ENCODE measurements at places on chromosomes 4 and X. TPM values are rescaled to one million over a fixed set of nuclear protein-coding genes. Genes with fewer than 3 reads are reported as not detected.
A peak's percentile ranks its signal among the peaks of the same experiment; 100 is the strongest.

The TMPRSS11D gene
- not detected for total RNA-seq

The SMIM20 gene
- 41.5 TPM for total RNA-seq

The JCHAIN gene
- total RNA-seq, result 6.5 TPM

The HDX gene
- 0.87 TPM for total RNA-seq

The ASB5 gene
- total RNA-seq, result 2.7 TPM

The ARMCX4 gene
- total RNA-seq, result 5.3 TPM

The F8A3 gene
- total RNA-seq, result not detected

The ASB12 gene
- total RNA-seq, result 2.5 TPM

The NUDT11 gene
- total RNA-seq, result 0.14 TPM

The DDX53 gene
- not detected for total RNA-seq

The MTNR1A gene
- not detected for total RNA-seq

The TMPRSS11B gene
- total RNA-seq, result not detected

The GC gene
- total RNA-seq, result not detected

The GRIA2 gene
- not detected for total RNA-seq

The MAGEC2 gene
- not detected for total RNA-seq

DNA sequence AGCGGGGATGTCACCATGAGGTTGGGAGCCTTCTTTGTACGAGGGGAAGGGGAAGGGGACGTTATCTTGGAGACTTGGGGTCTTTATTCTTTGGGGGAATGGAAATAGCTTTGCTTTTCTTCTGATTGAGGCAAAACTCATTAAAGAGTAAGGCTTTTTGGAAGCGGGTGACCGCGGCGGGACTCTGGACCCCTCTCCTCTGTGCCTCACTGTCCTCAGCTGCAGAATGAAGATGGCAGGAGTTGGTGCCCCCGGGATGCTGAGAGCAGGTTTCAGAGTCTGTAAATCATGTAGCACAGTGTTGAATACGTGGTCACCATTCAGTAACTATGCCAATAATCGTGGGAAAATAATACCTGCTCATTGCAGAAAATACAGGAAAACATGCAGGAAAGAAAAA, 32.1 kb downstream of the HTT-AS start:
- no peak for DNase-seq

GRCh38 chr4:73729534-73730165, 10.7 kb upstream of the CXCL8 start:
- peak; percentile 68 for DNase-seq

- no peak for DNase-seq
These were observed 1030.9 kb downstream of the FSTL5 start for GRCh38 chr4:161132715-161133425.

DNA sequence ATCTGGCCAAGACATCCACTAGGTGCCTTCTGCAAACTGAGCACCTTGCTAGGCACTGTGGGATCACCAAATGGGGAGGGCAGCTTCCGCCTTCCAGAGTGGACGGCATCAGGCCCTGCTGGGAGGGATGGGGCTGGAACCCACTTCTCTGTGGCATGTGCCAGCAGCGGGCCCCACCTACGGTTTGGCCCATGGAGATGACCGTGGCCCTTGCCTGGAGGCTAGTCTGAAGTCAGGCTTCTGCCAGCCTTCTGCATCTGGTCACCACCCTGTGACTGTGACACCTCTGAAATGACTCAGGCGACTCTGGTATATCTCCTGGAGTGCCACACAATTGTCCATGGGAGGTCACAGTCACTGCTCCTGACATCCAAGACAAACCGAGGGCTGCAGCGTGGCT, 7.2 kb downstream of the SSR4 start:
- no peak for DNase-seq

DNA sequence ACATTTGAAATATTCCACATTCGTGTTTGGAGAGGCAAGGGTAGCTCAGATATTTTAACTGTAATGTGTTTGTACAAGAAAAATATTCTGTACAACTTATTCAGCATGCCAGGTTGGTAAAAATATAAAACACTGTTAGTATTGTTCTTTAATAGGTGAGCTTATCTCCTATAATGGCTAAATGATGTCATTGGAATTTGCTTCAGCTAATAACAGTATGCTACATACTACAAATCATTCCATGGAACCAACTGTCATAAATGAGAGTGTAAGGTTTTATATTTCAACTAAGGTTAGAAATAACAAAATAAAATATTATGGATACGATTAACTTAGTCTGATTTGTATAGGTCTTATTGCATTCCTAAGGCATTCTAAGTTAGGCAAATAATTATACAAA, 206.6 kb downstream of the ADGRL3 start:
- no peak for DNase-seq

DNA sequence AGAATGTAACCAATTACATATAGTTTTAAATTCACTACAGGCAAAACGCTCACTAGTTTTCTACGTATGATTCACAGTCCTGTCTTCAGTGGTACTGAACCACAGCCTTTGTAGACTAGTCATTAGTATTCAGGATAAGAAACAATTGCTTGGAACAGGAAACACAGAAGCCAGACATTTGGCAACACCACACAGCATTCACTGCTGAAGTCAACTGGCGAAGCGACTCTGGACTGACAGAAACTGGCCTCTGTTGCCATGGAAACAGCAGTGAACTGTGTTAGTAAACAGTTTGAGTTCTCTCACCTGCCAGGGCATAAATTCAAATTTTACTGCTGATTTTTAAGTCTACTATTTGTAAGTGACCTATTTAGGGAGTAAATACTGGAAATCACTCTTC, 57.6 kb downstream of the MAPK10 start:
- peak; percentile 47 for DNase-seq

- DNase-seq, result no peak
These were observed 132.1 kb downstream of the ARHGAP10 start for GRCh38 chr4:147863808-147864472.

- DNase-seq, result peak; percentile 91
These were observed 83.8 kb upstream of the MAML3 start for GRCh38 chr4:140237616-140238350.

GRCh38 chr4:7200801-7201200, 8.5 kb downstream of the SORCS2 start:
- DNase-seq, result no peak

DNA sequence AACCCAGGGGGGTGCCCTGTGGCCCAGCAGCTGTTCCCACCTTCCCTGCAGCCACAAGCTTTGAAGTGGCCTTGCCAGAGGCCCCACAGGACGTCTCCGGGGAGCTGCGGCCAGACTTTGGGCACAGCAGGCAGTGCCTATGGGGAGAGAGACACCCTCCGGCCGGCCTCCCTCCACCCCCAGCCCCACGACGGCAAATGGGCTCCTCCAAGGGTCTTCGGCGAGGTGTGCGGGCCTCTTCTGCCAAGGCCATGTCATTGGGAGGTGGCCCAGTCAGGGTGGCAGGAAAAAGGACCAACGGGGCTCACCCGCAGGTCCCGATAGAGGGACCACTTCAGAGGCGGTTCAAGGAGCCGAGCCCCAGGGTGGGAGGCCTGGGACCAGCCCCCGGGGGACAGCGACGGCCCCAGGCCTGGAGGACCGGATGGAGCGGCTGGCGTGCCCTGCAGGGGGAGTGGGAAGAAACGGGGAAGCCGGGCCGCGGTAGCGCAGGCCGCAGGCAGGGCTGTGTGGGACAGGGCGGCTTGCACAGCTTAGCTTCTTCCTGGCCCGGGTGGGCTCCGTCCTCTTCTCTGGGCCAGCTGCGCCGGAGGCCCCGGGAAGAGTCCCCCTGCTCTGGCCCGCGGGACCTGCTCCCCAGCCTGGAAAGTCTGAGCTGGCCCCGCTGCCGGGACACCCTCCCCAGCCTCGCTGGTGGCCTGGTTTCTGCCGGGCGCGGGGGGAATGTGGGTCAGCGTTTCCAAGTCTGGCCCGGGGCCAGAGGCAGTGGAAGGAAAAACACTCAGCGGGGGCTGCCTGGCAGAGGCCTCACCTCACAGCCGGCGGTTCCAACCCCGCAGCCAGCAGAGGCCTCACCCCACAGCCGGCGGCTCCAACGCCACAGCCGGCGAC, 21.9 kb upstream of the SPON2 start:
- peak; percentile 77 for DNase-seq

DNA sequence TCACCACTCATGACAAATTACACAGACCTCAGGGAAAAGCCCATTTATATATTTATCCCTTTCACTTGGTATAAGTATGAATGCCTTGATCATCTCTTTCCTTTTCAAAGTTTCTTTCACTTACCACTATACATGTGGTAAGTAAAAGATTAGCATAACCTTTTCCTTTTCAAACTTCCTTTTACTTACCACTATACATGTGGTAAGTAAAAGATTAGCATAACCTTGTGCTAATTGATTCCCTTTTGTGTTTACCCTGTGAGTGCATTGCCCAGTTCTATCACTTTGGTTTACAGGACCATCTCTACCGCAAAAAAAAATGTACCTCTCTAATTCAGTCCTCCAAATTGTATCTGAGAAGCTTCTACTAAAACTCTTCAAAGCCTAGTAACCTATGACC, 32.7 kb upstream of the TCEANC start:
- DNase-seq, result no peak

- DNase-seq, result no peak
These were observed 34.4 kb downstream of the RAP2C start for GRCh38 chrX:132184871-132185270.

GRCh38 chrX:20414762-20415445, 148.2 kb upstream of the RPS6KA3 start:
- DNase-seq, result no peak

- no peak for DNase-seq
These were observed 67.5 kb upstream of the CLDN34 start for GRCh38 chrX:9899640-9900111.

DNA sequence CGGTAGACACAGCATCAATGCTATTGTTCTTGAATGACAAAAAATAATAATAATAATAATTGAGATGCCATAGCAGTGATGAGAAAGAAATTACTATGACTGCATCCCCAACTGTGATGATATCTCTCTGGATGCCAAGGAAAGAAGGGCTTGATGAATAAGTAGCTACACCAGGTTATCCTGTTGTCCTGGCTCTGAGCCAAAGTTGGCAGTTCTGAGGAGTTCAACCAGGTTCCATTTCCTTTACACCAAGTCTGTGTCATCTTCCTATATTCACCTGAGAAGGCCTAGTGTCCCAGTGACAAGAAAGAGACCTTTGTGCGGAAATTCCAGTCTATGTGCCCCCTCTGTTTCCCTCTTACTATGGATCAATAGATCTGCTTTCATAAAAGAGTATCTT, 3.4 kb upstream of the MAML3 start:
- no peak for DNase-seq

DNA sequence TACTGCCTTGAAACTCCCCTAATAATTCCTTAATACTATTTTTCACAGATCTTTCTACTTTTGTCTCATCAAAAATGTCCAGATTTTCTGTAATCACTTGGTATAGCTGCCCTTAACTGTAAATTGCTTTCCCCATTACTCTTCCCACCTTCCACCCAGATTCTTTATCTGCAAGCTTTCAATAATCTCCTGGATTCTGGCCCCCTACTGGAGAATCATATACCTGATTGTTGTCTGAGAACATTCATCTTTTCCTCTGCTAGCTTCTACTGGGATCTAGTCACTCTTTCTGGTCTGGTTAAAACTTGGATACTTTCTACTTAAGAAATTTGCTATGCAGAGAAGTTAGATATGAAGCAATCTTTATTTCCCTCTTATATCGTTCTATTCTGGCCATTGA, 552.6 kb downstream of the PCDH19 start:
- no peak for DNase-seq

GRCh38 chr4:70392057-70392776, 5.5 kb upstream of the OPRPN start:
- DNase-seq, result no peak

DNA sequence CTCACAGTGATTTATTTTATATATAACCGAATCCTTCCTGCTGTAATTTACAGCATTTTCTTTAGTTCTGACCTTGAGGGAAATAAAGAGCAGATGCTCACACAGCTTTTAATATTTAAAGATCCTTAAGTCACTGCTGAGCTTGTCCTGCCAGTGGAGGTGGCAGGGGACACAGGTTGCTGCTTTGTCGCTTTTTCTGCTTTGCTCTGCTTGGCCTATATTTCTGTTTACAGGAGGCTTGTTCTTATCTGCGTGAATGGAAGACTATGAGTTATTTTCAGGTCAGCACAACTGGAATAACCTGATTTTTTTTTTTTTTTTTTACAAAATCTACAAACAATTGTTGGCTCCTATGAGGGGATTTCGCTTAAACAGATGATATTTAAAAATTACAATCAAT, 2.3 kb downstream of the TXK start:
- no peak for DNase-seq

DNA sequence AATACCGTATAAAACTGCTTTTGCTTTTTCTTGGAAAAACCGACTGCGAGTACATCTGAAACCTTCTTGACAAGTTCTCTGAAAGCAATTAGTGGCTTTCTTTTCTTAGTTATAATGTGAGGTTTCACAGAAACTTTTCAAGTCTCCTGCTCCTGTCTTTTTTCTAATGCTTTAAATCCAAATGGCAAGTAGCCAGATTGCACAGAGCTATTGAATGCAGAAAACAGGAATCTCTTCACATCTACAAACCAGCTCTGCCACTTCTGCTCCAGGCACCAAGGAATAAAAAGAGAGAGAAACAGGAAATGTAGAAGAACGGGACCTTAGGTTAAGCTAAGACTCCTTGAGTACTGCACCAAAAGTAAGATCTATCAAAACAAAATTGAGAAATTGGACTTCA, 267.3 kb upstream of the TET2 start:
- no peak for DNase-seq

- DNase-seq, result no peak
These were observed 33.2 kb downstream of the ARAP2 start for GRCh38 chr4:36211084-36211483.

DNA sequence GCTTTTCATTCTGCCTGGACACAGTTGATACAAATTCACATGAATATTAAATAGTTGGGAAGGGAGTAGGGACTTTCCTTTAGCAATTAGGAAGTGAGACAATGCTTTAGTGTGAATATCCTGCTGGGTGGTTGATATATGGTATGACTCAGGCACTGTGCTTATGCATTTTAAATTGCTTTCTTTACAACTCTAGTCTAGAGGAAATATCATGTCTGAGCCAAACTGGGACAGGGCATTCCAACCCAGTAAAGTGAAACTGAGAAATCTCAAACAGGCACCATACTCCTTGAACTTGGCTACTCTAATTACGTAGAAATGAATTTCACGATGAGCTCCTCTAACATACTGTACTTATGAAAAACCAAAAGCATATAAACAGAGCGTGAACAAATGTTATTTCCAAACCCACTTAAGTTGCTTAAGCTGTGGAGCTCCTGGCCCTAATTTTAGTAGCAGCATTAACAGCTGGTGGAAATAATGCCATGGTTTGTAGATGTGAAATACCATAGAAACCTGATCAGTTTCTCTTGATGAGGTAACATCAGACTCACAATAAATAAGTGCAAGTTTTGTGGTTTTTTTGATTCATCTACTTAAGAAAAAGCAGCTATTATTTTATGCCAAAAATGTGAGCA, 242.9 kb upstream of the GK2 start:
- no peak for DNase-seq

DNA sequence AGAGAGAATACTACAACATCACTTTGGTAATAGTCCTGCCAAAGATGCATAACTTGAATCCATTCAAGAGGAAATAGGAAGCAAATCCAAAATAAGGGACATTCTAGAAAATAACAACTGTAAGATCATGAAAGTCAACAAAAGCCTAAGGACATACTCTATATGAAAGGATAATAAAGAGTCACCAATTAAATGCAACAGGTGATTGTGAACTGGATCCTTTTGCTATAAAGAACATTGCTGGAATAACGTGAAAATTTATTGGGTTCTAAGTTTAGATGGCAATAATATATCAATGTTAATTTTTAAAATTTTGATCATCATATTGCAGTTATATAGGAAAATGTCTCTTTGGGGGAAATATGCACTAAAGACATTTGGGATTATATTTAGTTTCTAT, 20.0 kb downstream of the BEX4 start:
- DNase-seq, result no peak

GRCh38 chrX:44173219-44173618, 170.3 kb downstream of the EFHC2 start:
- no peak for DNase-seq

- peak; percentile 15 for DNase-seq
These were observed 23.0 kb downstream of the HMX1 start for GRCh38 chr4:8848507-8849265.

Measured in Right ventricle myocardium inferior (tissue), 1 donor.